ENCODE measurements at places on chromosomes 4 and X. TPM values are rescaled to one million over a fixed set of nuclear protein-coding genes. Genes with fewer than 3 reads are reported as not detected.

NCAPG gene
- total RNA-seq, result 0.61 TPM

DNA sequence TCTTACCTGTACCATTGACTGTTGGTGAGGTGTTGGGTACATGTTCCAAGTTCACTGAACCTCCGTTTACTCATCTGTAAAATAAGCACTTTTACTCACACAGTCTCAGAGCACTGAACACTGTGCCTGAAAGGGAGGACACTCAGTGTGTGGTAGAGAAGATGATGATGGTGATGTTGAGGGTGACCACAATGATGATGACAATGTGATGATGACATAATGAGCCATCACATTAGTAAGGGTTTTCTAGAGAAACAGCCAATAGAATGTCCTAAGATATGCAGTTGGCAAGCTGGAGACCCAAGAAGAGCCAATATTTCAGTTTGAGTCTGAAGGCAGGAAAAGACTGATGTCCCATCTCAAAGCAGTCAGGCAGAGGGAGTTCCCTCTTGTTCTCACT lies 315.4 kb upstream of the IGFBP7 start:
- DNase-seq, result no peak
- no peak overlapping the region for H3K27ac ChIP-seq
- no peaks in the 10 kb centered on the region for H3K36me3 ChIP-seq
- H3K27me3 ChIP-seq, result no peaks in the 10 kb centered on the region

DNA sequence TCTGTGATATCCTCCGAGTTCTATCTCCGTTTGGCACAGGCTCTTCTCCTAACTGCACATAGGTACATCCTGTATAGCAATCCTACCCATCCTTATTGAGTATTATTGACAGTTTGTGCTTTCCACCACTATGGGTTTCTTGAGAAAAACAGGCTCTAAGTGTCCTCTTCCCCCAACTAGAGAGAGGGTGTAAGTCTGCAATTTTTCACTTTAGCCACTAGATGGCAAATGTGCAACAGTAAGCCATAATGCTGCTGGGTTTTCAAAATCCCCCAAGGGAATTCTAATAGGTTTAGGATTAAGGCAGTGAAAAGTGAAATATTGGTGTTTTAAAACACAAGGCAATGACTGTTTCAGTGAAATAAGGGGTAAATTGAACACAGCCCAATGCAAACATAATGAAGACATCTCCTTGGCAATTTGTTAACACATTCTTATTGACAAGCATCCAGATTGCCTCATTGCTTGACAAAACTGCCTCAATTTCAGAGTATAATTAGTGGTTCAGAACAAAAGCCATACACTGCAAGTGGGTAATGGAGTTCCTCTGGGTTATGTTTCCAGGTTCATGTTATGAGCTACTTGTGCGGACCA lies 239.0 kb upstream of the HTR2C start:
- DNase-seq, result no peak
- H3K36me3 ChIP-seq, result no peaks in the 10 kb centered on the region
- H3K27ac ChIP-seq, result no peak overlapping the region
- no peak overlapping the region for H3K4me3 ChIP-seq
- no peaks in the 10 kb centered on the region for H3K4me1 ChIP-seq

DNA sequence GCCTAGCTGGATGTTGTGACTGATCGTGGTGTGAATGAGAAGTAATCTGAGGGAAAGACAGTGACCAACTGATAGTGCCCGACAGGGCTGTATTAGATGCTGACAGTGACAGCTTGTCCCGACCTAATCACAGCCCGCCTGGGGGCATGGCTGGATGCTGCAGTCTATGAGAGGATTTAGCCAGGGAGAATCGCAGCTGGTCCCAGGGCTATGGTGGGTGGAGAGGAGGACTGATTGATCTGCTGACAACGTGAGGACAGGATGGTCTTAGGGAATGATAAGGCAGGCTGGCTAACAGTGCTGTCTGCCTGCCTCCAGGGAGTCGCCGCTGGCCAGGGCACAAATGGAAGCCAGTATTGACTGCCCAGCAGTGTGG lies 621 bp upstream of the SUV39H1 start:
- peak overlapping the region; percentile 65 for H3K4me3 ChIP-seq
- no peaks in the 10 kb centered on the region for H3K27me3 ChIP-seq
- peaks cover 22% of the 10 kb centered on the region for H3K36me3 ChIP-seq
- peaks cover 16% of the 10 kb centered on the region for H3K4me1 ChIP-seq
- H3K27ac ChIP-seq, result peak overlapping the region; percentile 75
- no peak for DNase-seq

CABS1 gene
- not detected for total RNA-seq

GRCh38 chr4:181830404-181831035 lies 412.7 kb upstream of the TENM3 start:
- H3K4me1 ChIP-seq, result no peaks in the 10 kb centered on the region
- no peaks in the 10 kb centered on the region for H3K36me3 ChIP-seq
- no peaks in the 10 kb centered on the region for H3K27me3 ChIP-seq
- DNase-seq, result no peak
- no peak overlapping the region for H3K4me3 ChIP-seq

GRCh38 chrX:9867226-9867625 lies 81.0 kb downstream of the SHROOM2 start:
- no peaks in the 10 kb centered on the region for H3K27me3 ChIP-seq
- DNase-seq, result no peak
- H3K4me3 ChIP-seq, result no peak overlapping the region
- no peaks in the 10 kb centered on the region for H3K36me3 ChIP-seq
- no peaks in the 10 kb centered on the region for H3K4me1 ChIP-seq
- H3K27ac ChIP-seq, result no peak overlapping the region

DNA sequence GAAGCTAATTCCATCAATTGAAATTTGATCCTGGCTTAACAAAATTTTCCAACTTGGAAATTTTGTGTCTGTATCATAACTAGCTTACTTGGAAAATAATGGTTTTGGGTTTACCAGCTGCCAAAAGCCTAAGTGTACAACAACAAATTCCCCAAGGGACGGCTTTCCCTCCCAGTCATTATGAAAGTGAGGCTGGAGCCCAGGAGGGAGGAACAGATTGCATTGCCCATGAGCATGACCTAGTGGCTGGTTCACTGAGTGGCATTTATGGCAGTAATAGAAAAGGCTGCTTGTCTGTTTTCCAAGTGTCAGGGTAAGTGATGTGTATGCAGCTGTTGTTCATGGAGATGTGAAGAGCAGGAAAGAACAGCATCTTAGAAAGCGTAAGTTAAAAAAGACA lies 70.8 kb upstream of the HHIP start:
- DNase-seq, result no peak
- H3K27me3 ChIP-seq, result no peaks in the 10 kb centered on the region
- H3K4me1 ChIP-seq, result no peaks in the 10 kb centered on the region
- H3K4me3 ChIP-seq, result no peak overlapping the region

DNA sequence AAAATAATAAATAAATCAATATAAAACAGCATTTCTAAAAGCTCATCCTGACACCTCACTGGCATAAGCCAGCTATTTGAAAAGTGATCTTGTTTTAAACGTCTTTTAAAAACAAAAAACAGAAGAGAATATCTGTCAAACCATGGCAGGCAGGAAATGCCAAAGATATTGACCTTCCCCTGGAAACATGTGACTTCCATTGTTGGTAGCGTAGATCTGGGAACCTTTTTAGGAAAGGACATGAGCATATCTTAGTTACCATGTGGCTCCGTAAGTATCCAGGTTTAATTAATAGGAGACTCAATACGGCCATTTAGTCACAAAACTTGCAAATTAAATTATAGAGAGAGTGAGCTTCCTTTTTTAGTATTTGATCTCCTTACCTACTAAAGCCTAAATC lies 83.0 kb upstream of the KLHL4 start:
- H3K36me3 ChIP-seq, result no peaks in the 10 kb centered on the region
- H3K4me3 ChIP-seq, result no peak overlapping the region

DNA sequence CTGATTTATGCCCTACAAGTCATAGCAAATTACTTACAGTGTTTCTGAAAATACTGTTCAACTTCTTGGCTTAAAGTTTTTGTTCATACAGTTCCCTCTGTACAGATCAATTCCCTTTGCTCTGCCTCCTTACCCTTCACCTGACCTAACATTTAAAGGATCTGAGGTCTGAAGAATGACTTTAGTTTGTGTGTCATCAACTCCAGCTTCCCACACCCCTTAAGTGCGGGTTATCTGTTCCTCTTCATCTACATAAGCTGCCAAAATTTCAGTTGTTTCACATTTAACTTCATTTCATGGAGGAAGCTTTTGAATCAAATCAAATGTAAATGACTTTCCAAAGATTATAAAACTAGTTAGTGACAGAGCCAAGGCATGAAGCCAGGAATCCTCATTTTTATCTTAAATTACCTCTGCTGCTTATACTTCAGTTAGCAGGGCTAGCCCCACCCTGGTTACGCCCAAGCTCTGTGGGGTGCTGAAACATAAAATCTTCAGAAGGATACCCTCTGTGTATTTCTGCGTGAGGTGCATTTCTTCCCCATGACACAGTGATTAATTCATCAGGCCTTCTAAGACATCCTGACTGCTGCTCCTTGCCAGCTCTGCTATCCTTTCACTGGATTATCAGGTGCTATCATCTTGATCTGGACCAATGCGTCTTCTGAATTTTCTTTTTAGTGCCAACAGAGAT lies 16.5 kb downstream of the CXCL1 start:
- DNase-seq, result no peak
- H3K27me3 ChIP-seq, result no peaks in the 10 kb centered on the region
- H3K4me3 ChIP-seq, result no peak overlapping the region
- H3K36me3 ChIP-seq, result no peaks in the 10 kb centered on the region
- H3K27ac ChIP-seq, result no peak overlapping the region
- H3K4me1 ChIP-seq, result no peaks in the 10 kb centered on the region

HTN1 gene
- total RNA-seq, result not detected

All from CD4-positive, alpha-beta T cell (primary cell).